Hindlimb muscle (tissue), 1 donor: ENCODE measurements at places on chromosomes 3 and 15. TPM values are rescaled to one million over a fixed set of nuclear protein-coding genes. Genes with fewer than 3 reads are reported as not detected.

DNA sequence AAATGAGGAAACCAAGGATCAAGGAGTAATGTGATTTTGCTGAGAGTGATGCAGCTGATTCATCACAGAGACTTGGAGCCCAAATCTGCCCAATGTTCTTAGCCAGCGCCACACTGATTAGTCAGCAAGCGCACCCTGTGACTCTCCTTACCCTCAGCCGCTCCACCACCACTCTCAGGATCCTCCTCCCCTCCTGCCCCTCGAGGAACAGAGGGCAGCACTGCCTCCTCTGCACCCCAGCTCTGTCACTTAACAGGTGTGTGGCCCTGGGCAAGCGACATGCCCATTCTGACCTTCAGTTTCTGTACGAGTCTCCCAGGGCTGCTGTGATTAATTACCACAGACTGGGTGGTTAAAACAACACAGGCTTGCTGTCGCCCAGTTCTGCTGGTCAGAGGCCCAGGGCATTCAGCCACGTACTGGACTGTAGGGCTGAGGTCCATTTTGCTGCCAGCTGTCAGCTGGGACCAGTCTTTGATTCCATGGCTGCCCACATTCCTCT, 36.1 kb upstream of the HRH1 start:
- DNase-seq, result no peak

DNA sequence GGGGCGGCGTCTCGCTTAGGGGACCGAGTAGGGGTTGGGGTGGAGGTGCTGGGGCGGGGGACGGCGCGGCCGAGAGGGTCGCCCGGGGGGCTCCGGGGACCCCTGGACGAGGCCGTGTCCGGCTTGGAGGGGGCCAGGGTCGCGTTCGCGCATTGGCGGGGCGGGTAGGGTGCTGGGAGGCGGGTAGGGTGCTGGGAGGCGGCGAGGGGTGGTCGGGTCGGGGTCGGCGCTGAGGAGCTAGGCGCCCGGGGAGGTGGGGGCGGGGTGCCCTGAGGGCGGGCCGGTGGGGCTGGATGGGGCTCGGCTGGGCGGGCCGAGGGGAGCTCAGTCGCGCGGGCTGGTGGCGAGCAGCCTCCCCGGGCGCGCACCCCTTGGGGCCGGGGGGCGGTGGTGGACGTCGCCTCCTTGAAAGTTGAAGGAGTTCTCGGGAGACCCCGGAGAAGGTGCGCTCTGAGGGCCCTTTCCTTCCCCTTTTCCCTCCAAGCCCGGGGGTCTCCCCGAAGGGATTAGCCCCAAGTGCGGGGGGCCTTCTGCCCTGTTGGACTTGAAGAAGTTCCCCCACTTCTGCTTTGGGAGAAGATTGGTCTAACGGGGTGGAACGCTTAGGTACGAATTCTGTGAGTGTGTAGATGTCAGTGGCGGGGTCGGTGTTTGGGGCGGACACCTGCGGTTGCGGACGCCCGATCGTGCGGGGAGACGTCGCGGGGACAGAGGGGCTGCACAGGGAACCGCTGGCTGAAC, 543 bp downstream of the MEF2A start:
- DNase-seq, result peak; percentile 45

DNA sequence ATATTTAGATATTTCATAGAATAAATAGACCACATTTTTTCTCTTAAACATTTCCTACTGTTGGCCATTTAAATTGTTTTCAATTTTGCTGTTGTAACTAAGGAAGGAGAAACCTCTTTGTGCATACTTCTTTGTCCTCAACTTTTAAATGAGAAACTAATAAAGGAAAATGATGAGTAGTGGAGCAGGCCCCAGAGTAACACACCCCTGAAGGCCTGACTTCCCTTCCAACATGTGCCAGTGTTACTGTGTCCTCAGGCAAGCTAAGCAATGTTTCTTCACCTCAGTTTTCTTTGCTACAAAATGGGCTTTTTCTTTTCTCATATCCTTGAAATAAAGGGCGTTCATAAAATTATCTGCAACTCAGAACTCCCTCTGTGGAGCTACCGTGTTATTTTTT, 53.7 kb downstream of the RPL22L1 start:
- no peak for DNase-seq

DNA sequence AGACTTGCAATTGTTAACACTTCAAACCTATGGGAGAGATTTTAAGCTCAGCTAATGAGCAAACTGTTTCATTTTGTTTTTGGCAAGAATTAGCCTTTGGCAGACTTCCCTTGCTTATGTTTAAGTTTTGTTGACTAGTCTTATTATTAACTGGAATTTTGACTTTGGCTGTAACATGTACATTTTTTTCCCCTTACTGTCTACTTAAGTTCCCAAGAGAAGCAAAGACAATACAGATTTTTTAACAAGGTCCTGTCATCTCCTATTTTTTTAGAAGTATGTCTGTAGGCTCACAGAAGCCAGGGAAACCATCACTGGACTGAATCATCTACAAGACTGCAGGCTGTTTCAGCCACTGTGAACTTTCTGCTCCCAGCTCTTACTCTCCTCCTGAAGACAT, 74.3 kb downstream of the DGKG start:
- DNase-seq, result no peak

DNA sequence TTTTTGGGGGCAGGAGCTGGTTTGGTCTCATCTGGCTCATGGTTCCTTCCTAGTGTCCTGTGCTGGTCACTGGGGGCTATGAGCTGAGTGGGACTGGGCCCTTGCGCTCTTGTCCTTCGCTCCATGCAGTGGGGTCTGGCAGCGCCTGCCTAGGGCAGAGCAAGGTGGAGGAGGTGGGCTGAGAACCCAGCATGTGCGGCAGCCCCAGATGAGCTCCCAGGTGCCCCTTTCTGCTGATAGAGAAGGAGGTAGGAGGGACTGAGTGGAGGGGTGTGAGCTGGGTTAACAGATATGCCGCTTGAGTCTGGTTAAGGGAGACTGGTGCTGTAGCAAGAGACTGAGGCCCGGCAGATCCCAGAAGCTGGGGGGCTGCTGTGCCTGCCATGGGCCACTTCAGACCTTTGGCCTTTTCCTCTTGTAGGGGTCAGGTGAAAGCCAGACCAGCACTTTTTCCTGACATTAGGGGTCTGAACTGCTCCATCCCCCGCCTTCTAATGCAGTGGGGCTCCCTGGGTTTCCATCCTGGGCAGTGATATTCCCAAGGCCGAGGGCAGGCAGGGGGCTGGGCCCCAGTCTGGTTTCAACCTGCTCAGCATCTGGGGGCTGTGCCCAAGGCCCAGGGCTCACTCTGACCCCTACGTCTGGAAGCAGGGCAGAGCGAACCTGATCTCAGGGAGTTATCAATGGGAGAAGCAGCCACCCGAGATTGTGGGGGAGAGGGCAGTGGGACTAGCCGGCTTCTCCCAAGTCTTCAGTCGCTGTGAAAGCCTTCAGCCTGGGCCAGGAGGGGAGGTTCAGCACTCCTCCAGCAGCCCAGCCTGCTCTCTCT, 62.9 kb upstream of the PRR23C start:
- DNase-seq, result no peak

DNA sequence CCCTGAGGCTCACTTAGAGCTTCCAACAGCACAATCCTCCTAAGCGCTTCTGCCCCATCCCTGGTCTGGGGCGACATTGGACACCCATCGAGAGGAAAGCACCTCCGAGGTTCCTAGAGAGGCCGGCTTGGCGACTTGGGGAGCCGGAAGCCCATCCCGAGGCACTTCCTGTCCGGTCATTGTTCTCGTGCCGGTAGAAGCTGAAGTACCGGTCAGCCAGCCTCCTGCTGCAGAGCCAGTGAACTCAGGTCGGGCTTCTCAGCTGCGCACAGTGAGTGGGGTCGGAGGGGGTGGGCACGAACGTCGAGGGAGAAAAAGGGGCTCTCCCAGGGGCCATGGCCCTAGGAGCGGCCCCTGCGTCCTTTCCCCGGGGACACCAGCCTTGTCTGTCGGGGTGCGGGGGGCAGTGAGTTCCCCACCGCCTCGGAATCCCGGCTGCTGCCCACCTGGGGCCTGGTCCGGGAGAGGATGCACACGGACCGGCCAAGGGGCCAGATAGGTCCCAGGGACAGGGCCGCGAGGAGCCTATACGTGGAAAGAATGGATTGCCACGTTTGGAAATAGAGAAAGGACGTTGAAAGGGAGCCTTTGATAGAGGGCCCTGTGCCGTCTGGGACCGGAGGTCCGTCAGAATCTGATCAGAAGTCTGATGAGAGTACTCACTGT, at the start of gene ZNF35:
Gene ZNF35 (plus strand): TSS at position 169 of the 666 bp plus-strand sequence. CDS start 2,336 bp downstream, outside the sequence.
- DNase-seq, result peak; percentile 72

DNA sequence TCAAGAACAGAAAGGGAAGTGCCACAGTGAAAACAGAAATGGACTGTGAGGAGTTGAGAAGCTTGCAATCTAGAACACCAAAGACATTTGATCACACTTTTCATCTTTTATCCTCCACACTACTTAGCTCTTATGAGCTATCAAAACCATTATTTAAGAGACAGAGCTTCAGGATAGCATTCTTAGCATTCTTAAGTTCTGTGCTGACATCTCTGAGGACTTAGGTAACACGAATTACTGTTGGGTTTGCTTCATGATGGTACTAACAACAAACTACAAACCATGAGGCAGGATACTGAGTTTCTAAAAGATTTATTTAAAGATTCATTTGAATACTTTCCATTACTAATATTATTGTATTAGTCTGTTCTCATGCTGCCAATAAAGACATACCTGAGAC, 1038.6 kb downstream of the TUSC7 start:
- no peak for DNase-seq

- DNase-seq, result no peak
Measured at GRCh38 chr3:101377796-101378195, 57.4 kb upstream of the IMPG2 start.

DNA sequence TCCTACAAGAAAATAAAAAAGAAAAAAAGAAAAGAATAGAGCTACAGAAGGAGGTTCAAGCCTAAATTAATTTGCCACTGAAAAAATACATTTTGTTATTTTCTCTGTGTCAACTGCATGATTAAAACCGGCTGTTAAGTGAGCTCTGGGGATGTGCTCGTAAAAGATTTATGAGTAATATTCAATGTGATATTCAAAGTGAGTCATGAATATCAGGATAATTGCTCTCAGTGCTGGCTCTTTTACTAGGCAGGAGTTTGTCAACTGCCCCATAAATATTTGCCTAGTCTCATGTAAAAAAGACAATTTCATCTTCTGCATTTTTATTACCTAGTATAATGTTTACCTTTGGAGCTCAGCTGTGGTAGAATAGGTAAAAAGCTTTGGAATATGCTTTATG, 78.9 kb downstream of the CDIN1 start:
- DNase-seq, result no peak

DNA sequence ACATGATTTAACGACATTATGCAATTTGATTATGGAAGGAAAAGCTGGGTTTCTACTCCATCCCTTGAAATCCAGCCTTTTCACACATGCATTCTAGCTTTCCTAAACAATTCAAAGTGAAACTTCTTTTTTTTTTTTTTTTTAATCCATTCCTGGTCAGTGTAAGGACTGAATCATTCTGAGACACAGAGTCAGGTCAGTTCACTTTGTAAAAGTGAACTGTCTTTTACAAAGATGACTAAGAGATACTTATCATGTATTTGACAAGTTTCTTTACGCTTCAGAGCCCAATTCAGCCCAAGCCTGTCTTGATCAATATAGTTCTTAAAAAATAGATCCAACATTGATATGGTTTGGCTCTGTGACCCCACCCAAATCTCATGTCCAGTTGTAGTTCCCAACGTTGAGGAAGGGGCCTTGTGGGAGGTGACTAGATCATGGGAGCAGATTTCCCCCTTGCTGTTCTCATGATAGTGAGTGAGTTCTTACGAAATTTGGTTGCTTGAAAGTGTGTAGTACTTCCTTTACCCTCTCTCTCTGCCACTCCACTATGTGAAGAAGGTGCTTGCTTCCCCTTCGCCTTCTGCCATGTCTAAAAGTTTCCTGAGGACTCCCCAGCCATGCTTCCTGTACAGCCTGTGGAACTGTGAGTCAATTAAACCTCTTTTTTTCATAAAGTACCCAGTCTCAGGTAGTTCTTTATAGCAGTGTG, 345.6 kb upstream of the THBS1 start:
- DNase-seq, result no peak

GRCh38 chr3:147360646-147361453, 45.5 kb downstream of the ZIC4 start:
- DNase-seq, result no peak

DNA sequence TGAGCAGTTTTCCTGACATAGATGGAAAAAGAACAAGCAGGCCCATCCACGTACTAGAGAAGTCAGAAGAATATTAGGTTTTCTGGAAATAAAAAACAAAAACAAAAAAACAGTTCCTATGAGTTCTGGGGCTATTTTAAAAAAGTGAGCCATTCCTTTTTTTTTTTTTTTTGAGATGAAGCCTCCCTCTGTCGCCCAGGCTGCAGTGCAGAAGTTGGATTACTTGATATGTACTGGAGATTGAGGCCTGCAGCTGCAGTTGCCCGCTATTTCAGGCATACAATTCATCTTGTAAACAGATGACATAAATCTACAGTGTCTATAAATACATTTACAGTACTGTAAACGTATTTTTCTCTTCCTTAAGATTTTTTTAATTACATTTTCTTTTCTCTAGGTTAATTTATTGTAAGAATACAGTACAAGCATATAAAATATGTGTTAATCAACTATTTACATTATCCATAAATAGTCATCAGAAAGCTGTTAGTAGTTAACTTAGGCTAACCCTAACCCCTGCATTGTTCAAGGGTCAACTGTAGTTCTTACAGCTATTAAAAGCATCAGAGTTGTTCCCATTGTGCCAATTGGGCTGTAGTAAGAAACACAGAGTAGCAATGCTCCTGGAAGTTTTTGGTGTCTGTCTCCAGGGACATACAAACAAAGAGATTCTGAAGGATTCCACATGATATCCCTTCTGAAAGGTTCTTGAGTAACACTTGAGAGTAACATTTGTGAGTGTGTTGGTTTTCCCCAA, 11.2 kb upstream of the ACTL6A start:
- DNase-seq, result no peak

- DNase-seq, result peak; percentile 86
Measured at GRCh38 chr15:52651868-52652267, 27.3 kb downstream of the ATOSA start.

DNA sequence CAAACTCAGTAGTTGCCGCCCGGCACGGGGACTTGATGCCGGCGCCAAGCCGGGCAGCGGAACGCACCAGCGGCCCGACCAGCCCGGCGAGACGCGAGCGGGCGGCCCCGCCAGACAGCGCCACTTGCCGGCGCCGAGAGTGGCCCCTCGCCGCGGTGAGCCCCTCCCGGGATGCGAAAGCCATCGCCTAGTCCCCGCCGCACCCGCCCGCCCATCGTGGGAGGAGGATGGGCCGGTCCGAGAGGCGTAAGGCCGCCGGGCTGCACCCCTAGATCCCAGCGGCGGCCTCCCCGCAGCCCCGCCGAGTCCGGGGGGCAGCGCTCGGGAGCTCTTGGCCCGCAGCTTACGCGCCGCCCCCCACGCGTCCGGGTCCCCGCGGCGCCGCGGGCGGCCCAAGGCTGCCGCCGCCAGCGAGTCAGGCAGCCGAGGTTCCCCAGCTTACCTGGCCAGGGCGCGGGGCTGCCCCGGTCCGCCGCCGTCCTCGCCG, 609 bp downstream of the GOLGA8A start:
- peak; percentile 37 for DNase-seq

GRCh38 chr3:160049565-160049964, 60.9 kb downstream of the IL12A start:
- DNase-seq, result no peak

GRCh38 chr3:110015231-110015963, 678.1 kb upstream of the DPPA4 start:
- DNase-seq, result no peak

GRCh38 chr3:19735111-19735510, 198.9 kb downstream of the EFHB start:
- no peak for DNase-seq

GRCh38 chr3:65531499-65531898, 507.2 kb downstream of the MAGI1 start:
- DNase-seq, result no peak

The SPATA12 gene
- 0.08 TPM for polyA plus RNA-seq

The ASB14 gene
- polyA plus RNA-seq, result 1.1 TPM

The C3orf22 gene
- polyA plus RNA-seq, result not detected

The FANCD2OS gene
- polyA plus RNA-seq, result not detected

The ANXA2 gene
- polyA plus RNA-seq, result 359 TPM

The CYP8B1 gene
- 0.05 TPM for polyA plus RNA-seq
